ENCODE measurements at places on chromosomes 4 and X. TPM values are rescaled to one million over a fixed set of nuclear protein-coding genes. Genes with fewer than 3 reads are reported as not detected.

GRCh38 chr4:153365003-153365402 is 20.5 kb downstream of the MND1 start:
- no peak for DNase-seq

DNA sequence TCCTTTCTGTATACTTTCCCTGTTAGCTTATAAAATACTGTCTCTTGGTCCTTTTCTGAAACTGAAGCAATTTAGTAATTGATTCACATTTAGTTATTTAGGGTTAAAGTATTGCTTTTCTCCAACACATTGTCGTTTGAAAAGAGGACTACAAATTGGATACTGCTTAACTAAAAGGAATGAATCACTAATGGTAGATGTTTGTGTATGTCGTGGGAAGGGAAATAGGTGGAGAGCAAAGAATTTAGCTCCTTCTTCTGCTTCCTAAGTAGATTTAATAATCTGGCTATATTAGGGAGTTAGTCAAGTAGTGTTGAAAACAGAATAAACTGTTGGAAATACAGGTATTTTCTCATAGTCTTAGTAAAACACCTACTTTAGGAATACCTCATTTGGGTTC is 27.9 kb downstream of the SLAIN2 start:
- DNase-seq: no peak

- no peak for DNase-seq
Observed at GRCh38 chr4:162984621-162985020, 182.1 kb downstream of the NAF1 start.

DNA sequence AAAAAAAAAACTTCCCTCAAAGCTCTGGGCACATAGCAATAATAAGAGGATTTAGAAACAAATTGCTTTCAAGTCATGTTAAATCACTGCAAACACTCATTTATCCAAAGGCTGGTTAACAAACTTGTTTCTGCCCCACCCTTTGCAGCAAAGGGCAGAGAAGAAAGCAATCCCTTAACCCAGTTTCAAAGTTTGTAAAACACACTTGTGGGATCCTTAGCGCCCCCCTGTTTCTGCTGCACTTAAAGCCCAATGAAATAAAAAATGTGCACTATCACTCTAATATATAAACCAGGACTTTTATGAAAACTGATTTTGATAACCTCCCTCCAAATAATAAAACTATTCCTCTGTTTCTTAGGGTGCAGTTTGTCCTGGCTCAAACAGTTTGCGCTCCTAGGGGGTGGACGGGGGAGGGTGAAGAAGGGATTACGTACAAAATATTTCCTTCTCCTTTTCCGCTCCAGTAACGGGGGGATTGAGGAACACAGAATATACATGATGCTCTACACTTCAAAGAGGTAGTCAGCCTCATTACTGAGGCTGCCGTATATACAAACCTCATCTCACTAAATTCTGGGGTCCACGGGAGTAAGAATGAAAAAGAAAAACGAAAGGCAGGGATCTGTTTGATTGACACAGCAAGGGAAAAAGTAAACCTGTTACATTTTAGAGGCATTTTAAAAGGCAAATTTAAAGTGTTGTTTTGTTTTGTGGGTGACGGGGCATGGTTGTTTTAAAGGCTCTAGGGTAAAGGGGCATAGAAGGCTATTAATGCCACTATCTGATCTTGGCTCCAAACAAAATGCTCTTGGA is 3.1 kb upstream of the PCDH10 start:
- peak; percentile 30 for DNase-seq

DNA sequence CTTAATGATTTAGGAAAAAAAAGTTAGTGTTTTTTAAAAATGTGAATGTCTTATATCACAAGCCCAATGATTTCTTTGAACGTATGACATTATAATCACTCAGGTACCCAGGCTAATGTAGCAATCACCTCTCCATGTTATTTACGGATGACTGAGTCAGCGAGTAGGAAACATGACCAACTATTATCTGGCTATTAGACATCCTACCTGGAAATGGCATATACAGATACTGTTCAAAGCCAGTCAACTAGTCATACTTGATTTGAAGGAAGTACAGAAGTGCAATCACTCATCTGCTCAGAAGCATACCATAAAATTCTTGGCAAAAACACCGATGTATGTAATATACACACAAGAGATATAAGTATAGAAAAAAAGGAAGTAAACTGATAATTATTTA is 732.5 kb downstream of the ARAP2 start:
- DNase-seq: no peak

- no peak for DNase-seq
Observed at GRCh38 chr4:5626913-5627312, 81.4 kb downstream of the EVC2 start.

GRCh38 chrX:40095583-40096394 is 2.0 kb downstream of the BCOR start:
- peak; percentile 81 for DNase-seq

DNA sequence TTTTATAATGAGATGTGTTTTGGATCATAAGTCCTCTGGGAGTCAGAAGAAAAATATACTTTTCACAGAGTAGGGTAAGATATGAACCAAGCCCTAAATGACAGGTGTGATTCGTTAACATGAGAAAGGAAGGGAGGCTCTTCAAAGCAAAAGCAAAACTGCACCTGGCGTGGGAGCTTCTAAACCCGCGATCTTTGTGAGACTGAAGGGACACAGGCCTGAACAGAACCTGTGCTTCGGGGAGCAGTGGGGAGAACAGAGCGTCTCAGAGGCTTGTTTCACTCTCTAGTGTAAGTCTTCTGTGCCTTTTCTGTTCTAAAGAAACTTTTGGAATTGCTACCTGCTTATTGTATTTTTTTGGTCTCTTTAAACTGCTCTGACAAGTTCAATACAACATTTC is 30.2 kb upstream of the CYP4V2 start:
- DNase-seq: no peak

GRCh38 chr4:128913228-128913627 is 103.7 kb downstream of the JADE1 start:
- DNase-seq: no peak

IL15 gene
- 3.3 TPM for total RNA-seq

DNA sequence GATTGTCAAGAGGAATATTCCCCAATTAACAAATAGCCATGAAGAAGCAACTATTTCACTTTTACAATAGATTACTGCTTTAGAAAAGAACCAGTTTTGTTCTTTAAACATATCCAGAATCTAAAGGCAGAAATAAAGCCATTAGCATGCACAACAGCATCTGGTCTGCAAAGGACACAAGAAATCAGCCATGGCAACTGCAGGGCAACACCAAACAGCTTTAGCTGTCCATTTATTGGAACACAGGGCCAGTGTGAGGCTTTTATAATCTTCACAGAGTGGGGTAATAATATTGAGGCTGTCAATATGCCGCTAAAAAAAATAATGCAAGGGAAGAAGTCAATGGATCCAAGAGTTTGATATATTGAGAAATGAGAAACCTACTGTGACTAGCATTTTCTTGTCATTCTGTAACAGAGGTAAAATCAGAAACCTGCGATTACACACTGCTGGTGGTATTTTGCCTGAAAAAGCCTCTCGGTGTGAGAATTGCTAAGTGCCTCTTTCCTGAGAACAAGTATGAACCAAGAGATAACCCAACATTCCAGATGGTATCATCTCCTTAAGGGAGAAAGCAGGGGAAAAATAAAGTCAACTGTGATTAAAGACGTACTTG is 2.7 kb upstream of the BANK1 start:
- DNase-seq: no peak

ASB12 gene
- total RNA-seq: not detected

- peak; percentile 43 for DNase-seq
Observed at GRCh38 chrX:20252381-20253231, 14.1 kb downstream of the RPS6KA3 start.

DNA sequence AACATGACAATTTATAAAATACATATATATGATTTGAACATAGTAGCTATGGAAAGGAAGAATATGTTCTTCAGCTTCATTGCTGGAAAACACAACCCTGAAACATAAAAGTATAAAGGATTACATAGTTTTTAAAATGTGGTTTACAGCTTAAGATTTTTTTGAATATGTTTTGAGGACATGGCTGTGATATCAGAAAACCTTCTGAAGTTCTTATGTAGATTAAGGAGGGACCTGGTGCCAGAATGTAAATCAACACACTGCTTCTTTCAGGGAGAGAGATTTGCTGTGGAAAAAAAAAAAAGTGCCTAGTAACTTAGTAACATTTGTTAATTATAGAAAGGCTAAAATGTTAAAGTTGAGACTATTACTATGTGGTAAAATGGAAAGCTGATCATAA is 1261.8 kb downstream of the ADGRL3 start:
- DNase-seq: no peak

DNA sequence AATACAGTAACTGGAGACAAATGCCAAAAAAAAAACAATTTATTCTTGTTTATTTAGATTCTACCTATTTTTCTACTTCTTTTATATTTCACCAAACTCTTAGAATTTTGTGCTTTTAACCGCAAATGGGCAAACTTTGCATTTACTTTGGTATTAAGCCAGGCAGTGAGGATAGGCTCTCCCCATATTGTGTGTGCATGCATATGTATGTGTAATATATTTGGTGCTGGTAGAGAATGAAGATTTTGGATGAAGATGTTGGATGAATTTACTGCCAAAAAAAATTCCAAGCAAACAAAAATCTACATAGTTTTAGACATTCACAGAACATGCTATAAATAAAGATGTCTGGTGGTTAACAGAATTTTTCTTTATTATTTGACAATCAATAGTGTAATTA is 30.3 kb downstream of the GALNTL6 start:
- no peak for DNase-seq

DNA sequence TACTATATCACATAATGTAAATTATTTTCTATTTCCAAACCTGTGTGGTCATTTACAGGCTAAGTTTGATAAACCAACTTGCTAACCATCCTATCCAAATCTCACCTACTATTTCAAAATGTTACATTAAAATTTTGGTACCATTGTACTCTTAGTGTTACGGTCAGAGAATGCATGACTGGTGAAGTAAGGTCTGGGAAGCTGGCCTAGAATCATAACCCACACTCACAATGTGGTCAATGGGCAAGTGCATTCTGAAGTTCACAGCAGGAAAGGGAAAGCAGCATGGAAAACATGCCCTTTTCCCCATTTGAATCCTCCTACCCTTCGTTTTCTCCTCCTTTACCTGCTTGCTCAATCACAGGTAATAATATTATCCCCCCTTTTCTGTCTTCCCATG is 54.4 kb downstream of the PPP3CA start:
- peak; percentile 71 for DNase-seq

PNMA5 gene
- not detected for total RNA-seq

DNA sequence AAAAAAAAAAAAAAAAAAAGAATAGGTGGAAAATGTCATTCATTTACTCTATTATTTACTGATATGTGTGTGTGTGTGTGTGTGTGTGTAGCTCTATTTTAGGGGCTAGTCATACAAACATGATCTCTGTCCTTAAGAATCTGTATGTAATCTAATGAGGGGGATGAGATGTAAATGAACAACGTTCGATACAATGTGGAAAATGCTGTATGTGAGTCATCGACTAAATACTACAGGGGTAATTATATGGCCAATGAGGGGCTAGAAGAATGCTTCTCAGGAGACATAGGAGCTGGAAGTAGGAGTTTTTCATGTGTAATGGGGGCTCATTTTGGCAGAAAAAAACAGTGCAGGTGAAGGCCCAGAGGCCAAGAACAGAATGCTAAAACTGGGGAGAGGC is 41.9 kb downstream of the LEF1 start:
- no peak for DNase-seq

SGMS2 gene
- total RNA-seq: 148 TPM

GRCh38 chr4:105092768-105093167 is 53.9 kb upstream of the TET2 start:
- DNase-seq: no peak

MAOB gene
- 0.72 TPM for total RNA-seq

- DNase-seq: no peak
Observed at GRCh38 chr4:7910263-7910896, 29.3 kb downstream of the AFAP1 start.

SPANXC gene
- not detected for total RNA-seq

DNA sequence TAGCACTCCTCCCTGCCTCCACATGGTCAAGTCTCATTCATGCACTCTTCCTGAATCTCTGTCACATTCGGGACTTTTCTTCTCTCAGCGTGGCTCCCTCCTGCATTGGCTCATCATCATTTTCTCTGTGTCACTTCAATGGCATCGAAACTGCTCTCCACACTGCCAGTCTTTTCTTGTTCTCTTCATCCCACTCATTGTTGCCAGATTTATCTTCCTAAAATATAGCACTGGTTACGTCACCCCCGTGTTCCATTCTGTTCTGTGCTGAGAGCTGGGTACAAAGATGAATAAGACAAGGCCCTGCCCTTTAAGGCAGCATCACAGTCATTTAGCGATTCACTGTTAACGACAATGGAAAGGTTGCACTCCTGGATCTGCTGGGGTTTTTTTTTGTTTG is 174.4 kb upstream of the TBC1D9 start:
- no peak for DNase-seq

DNA sequence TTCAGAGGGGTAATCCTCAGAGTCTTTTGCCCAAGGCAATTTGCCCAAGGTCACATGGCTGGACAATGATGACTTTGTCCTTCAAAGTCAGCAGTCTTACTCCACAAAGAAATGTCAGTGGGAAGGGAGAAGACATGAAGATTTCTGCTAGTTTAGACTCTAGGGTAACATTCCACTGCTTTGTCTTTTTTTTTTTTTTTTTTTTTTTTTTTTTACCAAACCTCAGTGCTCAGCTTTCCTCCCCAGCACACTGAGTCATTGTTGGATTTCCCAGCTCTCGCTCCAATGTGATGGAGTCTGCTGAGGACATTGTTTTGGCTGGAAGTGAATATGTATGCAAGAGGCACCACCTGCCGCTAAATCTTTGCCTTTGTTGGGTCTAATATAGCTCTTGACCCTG is 7.2 kb upstream of the C1QTNF7 start:
- DNase-seq: peak; percentile 53

DNA sequence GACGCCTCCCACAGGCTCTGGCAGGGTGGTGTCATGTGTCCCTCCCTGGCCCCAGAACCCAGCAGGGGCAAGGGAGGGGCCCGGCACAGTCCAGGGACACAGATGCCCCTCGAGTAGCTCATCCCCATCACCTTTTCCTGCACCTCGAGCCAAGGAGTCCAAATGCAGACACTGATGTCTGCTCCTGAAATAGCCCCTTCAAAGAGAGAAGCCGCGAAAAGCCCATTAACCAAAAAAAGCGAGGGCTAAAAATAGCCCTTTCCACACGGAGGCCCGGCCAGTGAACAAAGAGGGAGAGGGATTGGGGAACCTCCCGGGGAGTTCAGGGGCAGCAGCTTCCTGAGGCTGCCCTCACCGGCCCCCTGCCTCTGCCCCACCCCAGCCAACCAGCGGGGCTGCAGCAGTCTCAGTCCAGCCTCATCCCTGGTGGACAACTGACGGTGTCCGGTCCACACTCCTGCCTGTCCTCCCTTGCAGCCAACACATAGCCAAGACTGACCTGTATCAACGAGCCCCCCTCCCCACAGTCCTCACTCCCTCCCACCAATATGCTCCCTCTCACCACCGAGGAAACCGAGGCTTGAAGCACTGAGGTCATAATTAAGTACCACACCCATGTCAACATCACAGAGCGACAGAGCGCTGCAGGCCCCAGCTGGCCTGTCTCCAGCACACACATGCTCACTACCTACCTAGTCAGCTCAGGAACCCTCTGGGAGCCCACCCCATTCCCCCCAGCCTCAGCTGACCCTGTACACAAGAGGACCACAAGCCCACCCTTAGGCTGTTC is 23.9 kb downstream of the WDR1 start:
- DNase-seq: peak; percentile 80

RAB41 gene
- not detected for total RNA-seq

- DNase-seq: no peak
Observed at GRCh38 chr4:40800064-40800463, 50.3 kb downstream of the NSUN7 start.
